CD4-positive, alpha-beta T cell (primary cell): ENCODE measurements at places on chromosomes 13 and 19. TPM values are rescaled to one million over a fixed set of nuclear protein-coding genes. Genes with fewer than 3 reads are reported as not detected.

DNA sequence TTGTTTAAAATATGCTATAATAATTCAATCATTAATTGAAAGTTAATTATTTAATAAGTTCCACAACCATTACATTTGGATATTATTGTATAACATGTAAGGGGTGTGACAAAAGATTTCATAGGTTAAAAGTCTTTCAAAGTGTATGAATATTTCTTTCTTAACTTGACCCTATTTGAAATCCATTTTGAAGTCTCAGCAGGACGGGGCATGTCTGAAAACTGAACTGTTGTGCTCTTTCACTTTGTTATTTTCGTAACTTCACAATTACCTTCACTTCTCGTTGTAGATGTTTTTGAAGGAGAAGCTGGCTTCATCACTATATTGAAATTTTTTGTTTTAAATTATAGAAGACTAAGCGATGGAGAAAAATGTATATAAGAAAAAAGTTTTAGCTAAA, 1775.7 kb downstream of the PCDH9 start:
- DNase-seq: no peak

DNA sequence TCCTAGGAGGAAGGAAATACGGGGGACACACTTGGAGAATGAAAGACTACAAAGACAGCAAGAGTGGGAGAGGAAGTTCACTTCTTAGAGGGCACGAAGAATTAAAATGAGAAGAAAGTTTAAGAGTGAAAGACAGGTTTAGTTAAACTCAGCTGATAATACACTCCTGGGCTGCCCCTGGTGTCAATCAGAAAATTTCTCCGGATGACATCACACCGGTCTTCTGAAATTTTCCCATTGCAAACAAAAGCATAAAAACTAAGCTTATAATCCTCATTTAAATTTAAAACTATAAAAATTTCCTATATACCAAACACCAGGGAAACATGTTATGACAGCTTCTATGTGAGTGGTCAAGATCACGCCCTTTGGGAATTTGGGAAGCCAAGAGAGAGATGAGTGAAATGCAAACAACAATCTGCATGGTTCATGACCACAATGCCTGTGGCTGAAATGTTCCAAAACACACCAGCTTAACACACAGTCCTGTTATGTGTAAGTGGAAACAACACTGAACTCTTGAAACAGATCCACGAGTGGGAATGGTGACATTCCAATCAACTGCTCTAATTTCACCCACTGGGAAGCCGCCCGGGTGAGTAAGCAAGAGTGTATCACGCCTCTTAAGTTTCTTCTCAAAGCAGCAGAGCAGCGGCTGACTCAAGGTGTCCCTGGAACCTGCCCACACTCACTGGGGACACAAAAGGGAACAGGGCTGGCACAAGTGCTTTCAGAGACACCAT, 49.0 kb downstream of the BRD4 start:
- DNase-seq: no peak

GRCh38 chr19:46303691-46304397, 7.0 kb downstream of the HIF3A start:
- no peak for DNase-seq

DNA sequence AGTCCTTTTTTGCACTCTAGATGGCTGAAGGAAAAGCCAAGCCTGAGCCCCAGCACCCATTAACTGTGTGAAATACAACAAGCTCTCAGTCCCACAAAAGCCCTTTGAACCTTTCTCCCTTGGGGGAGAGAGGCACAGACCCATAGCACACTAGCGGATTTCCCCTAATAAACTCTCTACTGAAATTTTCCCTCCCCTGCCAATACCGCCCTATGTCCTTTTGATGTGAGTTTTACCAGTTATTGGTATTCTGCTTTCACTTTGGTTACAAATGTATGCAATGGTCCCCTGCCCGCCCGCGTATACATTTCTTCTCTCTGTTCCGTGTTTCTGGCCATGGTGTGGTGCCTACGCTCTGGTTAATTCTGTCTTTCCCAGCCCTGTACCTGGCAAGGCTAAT, 54.0 kb upstream of the MYO16 start:
- DNase-seq: no peak

DNA sequence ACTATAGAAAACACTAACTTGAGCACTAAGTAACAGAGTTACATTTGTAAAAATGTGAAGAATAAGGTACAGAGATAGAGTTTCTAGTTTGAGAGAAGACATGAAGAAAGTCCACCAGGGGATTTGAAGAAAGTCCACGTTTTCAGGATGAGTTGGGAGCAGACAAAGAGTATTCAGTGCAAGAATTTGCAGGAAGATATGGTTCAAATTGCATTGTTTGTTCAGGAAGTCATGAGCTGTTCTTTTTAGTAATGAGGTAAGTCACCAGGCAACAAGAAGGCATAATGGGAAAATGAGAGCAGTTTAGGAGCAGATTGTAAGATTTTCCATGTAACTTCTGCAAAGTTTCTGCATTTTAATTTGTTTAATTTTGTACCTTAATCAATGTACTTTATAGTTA, 618.0 kb downstream of the DACH1 start:
- DNase-seq: no peak

- no peak for DNase-seq
These were observed 518 bp downstream of the TFDP1 start for GRCh38 chr13:113584870-113585671.

DNA sequence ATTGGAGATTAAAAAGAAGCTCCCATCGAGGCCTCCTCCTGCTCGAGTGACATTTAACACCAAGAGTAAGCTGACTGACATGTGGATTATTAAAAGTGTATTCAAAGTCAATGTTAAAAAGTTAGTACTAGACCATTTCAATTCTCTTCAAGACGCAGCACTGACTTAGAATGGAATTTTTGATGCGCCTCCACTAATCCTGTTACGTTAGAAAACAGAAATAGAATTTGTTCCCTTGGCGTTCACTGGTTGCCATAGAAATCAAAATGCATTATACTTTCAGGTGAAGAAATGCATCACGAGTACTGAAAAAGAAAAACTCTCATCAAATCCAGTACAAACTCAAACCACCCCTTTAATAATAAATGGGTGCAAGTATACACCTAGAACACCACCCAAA, 42.2 kb downstream of the BRD4 start:
- no peak for DNase-seq

DNA sequence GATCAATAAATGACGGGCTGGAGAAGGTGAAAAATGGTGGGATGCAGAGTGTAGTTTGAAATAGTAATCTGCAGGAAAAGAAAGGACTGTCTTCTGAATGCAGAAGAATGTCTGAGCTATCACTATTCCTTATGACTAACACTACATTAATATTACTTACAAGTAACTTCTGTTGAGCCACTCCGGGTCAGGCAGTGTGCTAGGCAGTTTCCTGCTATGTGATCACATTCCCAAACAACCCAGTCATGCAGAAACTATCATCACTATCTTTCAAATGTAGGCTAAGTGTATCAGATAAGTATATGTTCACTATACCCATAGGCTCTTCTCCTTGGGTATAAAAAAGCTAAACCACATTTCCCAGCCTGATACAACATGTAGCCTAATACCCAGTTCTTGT, 6.6 kb downstream of the ZNF599 start:
- DNase-seq: no peak

DNA sequence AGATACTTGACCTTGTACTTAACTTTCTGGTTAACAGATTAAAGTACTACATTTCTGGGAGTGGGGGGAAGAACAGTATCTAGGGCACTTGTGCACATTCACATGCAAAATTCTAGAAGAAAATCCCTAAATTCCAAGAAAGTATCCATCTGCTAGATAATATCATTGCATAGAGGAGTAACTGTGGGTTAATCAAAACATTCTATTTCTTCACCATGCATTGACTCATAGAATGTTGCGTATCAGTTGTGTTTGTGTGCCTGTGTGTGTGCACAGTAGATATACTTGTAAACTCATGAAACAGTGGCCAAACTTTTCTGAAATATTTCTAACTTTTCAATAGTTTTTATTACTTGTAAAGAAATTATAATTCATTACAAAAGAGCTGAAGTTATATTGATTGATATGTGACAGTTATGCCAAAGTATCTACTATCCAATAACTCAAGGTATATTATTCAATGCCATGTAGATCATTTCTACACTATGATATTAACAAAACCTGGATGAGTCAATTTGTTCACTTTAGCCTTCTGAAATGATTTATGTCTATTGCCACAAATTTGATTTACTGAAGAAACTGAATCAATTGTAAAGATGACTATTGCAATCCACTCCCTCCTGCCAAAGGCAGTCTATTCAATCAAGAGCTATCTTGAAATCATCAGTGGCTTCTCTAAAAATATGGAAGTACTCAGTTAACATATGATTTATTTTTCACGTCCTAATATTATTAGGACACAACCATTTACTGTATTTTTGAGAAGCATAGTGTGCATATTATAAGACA, 756.7 kb upstream of the ARGLU1 start:
- no peak for DNase-seq

DNA sequence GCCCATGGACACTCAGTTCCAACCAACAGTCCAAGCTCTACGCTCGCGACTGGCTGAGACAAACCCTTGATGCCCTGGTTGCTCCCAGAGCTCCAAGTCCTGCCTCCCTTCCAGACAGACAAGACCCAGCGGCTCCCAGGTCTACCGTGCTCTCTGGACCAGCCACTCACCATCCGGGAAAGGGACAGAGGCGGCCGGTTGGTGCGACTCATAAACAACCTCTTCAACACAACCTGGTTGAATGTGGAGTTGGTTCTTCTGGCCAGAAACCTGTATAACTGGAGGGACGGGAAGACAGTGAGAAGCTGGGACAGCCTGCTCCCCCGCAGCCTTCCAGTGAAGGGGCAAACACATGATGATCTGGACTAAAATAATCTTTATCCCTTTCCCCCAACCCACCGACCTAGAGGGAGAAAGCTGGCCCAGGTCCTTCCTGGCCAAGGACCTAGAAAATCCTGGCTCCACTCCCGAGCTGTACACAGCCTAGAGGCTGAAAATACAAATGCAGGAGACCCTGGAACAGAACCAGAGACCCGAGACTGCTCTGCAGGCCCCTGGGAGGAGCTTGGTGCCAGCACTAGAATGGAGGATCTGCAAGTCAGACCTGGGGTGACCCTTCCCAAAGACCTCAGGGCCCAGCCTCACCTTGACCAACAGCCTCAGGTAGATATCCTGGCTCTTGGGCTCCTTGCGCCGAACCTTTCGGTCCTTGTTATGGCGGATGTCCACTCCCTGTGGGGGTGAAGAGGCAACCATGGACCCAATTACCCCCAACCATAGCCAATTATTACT, 1.6 kb downstream of the RPL18 start:
- DNase-seq: no peak

Gene ZNF431
- 25.9 TPM for total RNA-seq

Gene PROZ
- not detected for total RNA-seq

Gene SIGLEC8
- not detected for total RNA-seq

Gene LILRA1
- total RNA-seq: 0.27 TPM

Gene NLRP7
- not detected for total RNA-seq
